ELF-1 (cell line): ENCODE measurements at places on chromosomes 2 and 18.

GRCh38 chr2:128625963-128626759, 307.5 kb upstream of the HS6ST1 start:
- no peak for DNase-seq

GRCh38 chr2:239688840-239689239, 288.0 kb upstream of the HDAC4 start:
- DNase-seq, result no peak

DNA sequence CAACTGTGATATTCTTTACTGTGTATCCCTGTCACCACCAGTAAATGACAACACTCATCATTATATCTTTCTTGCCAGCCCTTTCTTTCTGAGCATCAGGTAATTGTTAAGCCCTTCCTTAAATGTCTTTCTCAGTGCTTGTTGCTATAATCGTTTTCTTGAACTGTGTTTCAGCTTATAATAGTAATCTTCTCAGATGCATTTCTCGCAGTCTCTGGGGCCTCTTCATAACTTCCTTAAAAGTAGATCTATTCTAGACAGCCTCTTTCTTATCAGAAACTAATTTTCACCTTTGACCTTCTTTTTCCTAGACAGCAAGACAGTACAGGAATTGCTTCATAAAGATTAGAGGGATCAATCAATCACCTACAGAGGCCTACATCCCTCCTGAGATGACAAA, 648.1 kb downstream of the CPS1 start:
- DNase-seq, result no peak

DNA sequence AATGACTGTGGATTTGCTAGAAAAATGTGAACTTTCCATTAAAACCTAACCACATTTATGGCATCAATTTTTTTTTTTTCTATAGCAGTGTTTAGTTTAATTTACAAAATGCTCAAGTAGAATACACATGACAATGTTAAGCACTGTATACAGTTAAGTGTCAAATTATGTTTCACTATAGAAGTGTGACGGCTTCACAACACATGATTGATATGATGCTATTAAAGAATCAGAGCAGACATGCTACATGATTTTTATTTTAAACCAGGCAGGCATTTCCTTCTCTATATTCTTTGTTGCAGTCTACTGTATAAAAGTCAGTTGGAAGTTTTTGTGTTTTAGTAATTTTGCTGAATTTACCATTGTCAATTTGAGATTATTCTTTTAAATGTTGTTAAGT, 43.6 kb downstream of the PROKR1 start:
- no peak for DNase-seq

DNA sequence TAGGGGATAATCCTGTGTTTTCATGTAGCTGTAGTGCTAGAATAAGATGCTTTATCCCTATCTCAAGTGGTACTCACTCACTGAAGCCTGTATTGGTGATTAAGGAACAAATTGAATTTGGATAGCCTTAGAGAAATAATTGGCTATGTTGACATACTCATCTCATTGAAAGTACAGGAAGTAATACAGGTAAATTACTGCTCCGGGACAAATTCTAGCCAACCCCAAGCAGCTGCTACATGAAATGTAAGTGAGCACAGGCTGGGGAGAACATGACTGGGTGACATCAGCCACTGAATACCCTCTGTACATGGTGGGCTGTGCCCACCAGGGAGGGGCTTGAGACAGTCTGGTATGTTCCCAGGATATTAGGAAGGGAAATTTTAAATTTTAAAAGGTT, 188.4 kb upstream of the RASGRP3 start:
- no peak for DNase-seq
